ENCODE measurements at places on chromosomes 5 and 9. TPM values are rescaled to one million over a fixed set of nuclear protein-coding genes. Genes with fewer than 3 reads are reported as not detected.

DNA sequence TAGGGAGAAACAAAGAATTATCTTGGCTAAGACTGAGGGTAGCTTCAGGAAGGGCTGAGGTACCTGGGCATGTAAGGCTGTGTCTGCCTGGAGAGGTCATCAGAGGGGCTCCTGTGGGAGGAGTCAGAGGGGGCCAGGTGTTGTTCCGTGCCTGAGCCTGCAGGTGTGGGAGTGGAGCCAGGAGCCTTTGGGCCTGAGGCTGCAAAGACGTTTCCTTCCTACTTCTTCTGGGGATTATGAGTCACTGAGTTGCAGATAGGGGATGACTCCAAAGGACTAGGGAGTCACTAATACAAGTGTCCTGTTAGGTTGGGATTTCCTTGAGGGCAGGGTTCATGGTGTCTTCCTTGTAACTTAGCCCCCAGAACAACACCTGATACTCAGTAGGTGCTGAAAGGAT lies 391.1 kb downstream of the ARHGEF28 start:
- no peak for DNase-seq

- no peak for DNase-seq
Observed at GRCh38 chr9:115046824-115047223, 71.1 kb downstream of the TNC start.

GRCh38 chr9:18346745-18347144 lies 127.2 kb upstream of the ADAMTSL1 start:
- no peak for DNase-seq

BTNL3 gene
- 122 TPM for total RNA-seq

DNA sequence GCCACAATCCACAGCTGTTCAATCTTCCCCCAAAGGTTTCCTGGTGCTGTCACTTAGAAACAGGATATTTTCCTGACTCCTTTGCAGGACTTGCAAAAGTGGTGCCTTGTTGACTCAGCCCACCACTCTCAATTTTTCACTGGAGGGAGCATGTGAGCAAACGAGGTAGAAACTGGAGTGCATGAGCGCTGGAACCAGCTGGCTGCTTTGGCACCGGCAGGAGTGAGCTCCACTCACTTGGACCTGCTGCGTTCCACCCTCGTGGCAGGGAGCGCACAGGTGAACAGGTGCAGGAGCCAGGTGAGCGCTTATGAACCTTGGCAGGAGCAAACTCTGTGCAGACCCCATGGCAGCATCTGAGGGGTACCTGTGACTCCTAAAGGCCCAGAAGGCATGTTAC lies 364.1 kb upstream of the RORB start:
- no peak for DNase-seq

GRCh38 chr5:106417163-106417562 lies 1253.6 kb downstream of the EFNA5 start:
- DNase-seq = no peak

DNA sequence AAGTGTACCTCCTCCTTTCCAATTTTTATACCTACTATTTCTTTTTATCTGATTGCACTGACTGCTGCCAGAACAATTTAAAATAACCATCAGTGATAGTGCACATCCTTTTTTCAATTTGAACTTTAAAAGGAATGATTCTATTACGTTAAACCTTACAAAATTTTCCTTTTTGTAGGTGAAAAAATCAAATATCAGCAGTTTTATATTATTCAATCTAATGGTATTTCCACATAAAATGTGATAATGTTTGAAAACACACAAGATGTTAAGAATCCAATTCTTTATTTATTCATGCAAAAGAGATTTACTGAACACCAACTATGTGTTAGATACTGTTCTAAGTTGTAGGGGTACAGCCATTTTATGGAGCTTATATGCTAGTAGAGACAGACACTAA lies 105.7 kb downstream of the GDNF start:
- no peak for DNase-seq

All from Peyer's patch (tissue), 4 donors.